Memory B cell (primary cell): ENCODE measurements at places on chromosomes 4 and X.

GRCh38 chrX:20967725-20968124 is 406.5 kb upstream of the CNKSR2 start:
- no peak for DNase-seq

DNA sequence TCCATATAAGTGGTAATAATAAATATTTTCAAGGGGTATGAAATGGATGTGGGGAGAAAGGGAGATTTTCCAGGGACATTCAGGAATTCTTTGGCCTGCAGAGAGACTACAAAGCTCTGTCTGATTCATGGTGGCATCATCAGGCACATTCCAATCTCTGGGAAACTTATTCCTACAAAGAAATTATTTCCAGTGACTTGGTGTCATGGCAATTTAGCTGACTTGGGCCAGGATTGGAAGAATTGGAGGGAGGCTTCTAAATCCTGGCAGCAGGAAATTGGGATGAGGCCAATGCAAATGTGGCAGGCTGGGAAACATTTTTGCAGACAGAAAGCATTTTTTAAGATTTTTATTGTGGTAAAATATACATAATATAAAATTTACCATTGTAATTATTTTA is 204.6 kb downstream of the RTL9 start:
- no peak for DNase-seq

- no peak for DNase-seq
These were observed 37.4 kb upstream of the PACRGL start for GRCh38 chr4:20662851-20663250.

DNA sequence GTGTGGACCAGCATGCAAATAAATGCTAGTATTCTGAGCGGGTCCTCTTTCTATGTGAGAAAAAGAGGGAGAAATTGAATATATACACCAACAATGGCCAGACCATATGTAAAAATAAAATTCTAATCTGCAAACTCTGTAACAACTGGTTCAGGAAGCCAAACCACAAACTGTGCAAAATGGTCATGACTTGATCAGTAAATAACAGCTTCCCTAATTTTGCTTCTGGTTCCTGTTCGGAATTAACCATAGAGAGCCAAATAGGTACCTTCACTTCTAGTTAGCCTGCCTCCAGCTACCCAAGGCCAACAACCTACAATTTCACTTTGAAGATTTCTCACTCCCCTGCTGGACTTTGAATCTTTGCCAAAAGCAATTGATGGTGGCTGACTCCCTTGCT is 1313.2 kb downstream of the ADGRL3 start:
- no peak for DNase-seq

DNA sequence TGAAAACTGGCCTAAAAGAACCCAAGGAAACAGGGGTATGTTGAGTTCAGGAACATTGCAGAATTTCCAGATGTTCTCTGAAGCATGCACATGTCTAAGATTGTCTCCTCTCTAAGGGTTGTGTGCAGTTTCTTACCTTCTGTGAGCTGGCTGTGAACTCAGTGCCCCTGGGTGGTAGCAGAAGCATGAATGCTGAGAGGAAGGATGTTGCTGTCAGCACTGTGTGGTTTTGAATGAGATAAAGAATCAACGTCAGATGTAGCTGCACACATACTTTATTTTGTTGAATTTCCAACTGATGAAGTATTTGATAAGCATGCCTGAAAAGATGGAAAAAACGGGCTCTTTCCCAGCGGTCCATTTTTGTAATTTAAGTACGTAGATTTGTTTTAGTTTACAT is 23.8 kb upstream of the CD38 start:
- DNase-seq: no peak

GRCh38 chr4:169810325-169811323 is 52.9 kb upstream of the HPF1 start:
- DNase-seq: peak; percentile 14

DNA sequence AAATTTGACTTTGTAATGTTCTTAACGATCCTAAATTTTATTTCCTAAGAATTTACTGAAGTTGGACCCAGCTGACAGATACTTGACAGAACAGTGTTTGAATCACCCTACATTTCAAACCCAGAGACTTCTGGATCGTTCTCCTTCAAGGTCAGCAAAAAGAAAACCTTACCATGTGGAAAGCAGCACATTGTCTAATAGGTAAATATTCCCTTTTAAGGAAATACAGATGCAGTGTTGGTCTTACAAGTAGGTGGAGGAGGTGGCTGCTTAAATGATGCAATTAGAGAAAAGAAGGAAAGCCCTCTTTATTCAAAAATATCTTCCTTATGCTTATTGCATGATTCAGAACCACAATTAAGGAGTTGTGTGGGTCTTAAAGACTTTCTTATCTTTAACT is 73.5 kb downstream of the RS1 start:
- no peak for DNase-seq

DNA sequence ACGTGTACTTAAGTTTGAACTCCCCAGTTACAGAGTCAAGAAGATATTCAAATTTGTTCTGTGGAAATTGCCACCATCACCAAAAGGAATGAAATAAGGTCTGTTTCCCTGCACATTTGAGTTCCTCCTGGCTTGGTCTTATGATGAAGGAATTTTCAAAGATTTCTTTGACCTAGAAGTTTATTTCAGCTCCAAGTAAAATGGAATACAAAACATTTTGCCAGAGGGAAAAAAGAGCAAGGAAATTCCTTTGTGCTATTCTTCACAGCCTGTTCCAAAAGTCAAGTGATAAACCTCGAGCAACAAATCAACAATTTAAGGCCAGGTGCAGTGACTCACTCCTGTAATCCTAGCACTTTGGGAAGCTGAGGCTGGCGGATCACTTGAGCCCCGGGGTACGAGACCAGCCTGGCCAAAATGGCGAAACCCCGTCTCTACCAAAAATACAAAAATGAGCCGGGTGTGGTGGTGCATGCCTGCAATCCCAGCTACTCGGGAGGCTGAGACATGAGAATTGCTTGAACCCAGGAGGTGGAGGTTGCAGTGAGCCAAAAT is 3.4 kb downstream of the NKRF start:
- no peak for DNase-seq

DNA sequence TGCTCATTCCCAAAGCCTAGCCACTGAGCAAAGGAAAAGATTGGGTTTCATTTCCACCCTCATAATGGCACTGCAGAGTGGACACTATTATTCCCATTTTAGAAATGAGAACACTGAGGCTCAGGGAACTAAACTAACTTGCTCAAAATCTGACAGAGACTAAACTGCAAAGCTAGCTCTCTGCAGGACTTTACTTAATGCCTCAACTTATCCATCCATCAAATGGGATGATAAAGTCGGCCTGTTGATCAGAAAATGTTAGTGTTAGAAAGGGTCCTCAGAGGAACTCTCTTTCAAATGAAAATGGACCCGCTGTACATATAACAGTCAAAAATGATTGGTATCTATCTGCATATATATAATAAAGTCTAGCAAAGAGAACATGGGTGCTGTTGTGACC is 186.8 kb downstream of the QDPR start:
- no peak for DNase-seq

DNA sequence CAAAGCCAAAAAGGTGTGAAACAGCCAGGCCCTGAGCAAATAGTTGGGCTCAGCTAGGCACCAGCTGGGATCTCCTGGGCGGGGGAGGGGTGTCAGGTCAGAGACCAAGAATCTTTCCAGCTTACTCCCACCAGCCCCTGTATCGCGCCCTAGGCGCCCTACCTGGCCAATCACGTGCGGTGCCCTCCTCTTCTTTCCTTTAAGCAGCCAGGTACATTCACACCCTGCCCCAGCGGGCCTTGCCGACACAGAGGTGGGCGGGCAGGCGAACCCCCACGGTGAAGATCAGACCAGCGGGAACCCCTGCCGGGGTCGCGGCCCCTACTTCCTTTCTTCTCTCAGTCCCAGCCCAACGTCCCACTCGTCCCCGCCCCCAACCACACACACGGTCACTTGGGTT is 9.1 kb downstream of the ARHGAP36 start:
- no peak for DNase-seq

DNA sequence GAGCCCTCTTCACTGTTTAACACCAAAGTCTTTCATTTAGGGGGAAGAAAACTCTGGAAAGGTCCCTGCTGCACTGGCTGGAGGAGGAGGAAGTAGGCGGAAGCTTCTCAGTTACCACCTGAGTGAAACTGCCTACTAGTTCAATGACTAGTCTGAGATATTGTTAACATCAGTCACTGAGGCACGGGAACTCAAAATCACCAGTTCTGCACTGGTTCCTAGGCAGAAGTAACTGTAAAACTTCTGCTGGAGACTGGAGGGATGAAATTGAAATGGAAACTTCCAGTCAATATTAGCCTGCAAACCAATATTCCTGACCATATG is 178.3 kb downstream of the SNCA start:
- DNase-seq: no peak

DNA sequence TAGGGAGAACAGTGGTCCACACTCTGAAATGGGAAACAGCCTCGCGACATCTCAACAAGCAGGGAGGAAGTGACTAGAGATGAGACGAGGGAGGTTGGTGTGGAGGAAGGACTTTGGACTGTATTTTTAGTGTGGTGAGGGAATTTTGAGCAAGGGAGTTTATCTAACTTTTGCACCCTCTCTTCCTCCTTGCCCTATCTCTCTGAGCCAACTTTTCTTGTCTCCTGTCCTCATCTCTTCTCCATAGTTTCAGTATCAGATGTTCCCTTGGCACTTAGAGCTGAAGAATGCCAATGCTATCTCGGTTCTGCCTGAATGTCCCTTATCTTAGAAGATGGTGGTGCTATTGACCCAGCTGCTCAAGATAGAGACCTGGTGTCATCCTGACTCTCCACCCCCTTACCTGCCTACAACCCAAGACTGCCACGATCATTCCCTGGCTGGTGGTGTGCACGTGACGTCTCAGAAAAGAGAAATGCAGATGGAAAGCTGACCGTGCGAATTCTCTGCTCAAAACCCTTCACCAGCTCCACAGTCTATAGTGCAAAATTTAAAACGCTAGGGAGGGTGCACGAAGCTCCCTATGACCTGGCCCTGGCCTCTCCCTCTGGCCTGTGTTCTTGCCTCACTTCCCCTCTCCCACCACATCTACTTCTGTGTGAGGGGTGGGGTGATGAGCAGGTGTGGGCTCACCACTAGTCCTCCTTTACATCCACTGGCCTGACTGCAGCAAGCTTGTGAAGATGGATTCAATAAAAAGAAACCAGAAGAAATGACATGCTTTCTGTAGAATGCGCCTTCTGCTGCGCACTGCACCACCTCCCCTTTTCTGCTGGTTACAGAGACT is 20.9 kb downstream of the MPP1 start:
- no peak for DNase-seq

DNA sequence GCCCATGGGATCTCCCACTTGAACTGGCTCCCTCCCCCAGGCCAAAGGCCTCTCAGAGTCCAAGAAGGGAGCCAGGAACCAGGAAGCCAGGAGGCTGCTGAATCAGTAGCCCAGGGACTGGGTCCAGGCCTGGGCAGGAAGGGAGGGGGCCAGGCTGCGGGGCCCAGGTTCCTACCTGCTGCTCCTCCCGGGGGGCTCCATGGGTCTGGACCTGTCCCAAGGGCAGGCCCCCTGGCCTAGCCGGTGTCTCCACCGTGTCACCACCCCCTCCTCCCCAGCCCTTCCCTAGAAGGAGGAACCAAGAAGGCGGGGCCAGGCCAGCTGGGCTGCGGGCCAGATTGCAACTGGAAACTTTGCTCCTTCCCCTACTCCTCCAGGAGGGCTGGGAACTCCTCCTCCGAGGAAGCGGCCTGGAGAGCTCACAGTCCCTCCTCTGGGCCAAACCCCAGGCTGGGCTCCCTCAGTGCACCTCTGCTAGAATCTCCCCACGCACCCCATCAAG is at the start of gene IQSEC2:
Gene IQSEC2 (minus strand): TSS at position 264 of the 502 bp plus-strand sequence.
- no peak for DNase-seq

- DNase-seq: no peak
These were observed 31.5 kb downstream of the GPC3 start for GRCh38 chrX:133953785-133954355.
